ENCODE measurements at places on chromosomes 4 and X.

DNA sequence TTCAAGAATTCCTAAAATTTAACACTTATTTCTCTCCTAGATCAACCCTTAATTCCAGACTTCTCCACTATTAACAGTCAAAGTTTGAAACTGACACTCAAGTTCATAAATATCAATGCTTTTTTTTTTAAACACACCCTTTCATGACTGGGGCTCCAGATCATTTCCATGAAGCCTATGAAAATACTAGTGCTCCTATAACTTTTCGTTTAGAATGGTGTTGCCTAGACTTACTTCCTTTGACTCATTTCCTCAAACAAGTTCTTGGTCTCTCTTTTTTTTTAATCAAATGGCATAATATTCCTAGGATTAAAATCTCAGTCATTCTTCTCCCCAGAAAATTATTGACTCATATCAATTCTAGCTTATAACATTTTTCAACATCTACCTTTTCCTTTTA lies 13.1 kb downstream of the ZMAT1 start:
- no peak for DNase-seq

- DNase-seq: no peak
Observed at GRCh38 chr4:6983544-6984142, 59.5 kb upstream of the TADA2B start.

- DNase-seq: no peak
Observed at GRCh38 chr4:2324891-2325290, 63.0 kb upstream of the MXD4 start.

DNA sequence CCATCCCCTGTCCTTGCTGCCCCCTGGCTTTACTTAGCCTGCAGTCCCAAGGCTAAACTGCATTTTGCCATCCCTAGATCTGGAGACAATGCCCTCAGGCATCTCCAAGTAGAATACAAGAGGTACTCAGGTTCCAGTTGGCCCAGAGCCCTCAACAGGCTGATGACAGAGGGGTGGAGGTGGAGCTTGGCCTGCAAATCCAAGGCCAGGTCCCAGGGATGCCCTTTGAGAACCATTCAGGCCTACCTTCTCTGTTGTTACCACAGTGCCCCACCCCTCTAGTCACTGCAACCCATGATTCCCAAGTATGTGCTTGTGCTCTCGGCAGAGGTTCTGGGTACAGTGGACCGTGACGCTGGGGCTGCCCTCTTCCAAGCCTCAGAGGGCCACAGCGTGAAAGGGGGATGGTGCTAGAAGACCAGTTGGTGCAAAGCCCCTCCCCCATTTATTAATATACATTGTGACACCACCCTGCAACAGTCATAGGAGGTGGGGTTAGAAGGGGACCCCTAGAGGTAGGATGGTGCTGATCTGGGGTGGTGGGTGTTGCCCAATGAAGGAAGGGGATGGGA lies 6.4 kb upstream of the UBA1 start:
- DNase-seq: no peak

DNA sequence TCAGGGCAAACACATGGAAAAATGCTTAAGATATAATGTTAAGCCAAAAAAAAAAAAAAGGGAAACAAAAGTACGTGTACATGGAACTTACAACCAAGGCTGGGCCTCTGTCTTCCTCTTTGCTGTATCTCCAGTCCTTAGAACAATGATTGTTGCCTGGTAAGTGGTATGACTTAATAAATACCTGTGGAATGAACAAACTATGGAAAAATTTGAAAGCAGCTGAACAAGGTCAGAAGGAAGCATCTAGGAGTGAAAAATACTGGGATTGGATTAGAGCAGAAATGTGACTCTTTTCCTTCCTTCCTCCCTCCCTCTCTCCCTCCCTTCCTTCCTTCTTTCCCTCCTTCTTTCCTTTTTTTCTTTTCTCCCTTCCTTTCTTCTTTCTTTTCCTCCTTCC lies 54.2 kb upstream of the SMIM10 start:
- DNase-seq: no peak

DNA sequence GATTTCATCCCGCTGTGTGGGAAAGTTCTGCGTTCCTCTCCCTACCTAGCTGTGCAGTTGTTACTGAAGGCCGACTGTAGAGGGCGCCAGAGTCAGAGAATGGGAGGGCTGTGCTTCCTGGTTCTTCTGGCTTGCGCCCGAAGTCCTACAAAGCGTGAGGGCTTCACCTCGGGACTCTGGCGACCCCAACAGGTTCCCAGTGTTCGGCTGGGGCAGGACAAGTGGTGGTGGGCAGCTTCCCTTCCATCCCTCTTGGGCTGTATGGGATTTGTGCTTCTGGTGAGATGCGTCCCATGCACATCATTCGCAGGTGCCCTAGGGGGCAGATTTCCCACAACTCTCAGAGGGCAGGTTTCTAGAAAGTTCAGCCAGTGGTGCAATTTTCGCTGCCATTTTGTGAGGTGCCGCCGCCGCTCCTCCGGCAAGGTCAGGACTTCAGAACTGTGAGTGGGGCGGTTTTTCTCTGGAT lies 27.3 kb downstream of the CT45A1 start:
- DNase-seq: peak; percentile 61

DNA sequence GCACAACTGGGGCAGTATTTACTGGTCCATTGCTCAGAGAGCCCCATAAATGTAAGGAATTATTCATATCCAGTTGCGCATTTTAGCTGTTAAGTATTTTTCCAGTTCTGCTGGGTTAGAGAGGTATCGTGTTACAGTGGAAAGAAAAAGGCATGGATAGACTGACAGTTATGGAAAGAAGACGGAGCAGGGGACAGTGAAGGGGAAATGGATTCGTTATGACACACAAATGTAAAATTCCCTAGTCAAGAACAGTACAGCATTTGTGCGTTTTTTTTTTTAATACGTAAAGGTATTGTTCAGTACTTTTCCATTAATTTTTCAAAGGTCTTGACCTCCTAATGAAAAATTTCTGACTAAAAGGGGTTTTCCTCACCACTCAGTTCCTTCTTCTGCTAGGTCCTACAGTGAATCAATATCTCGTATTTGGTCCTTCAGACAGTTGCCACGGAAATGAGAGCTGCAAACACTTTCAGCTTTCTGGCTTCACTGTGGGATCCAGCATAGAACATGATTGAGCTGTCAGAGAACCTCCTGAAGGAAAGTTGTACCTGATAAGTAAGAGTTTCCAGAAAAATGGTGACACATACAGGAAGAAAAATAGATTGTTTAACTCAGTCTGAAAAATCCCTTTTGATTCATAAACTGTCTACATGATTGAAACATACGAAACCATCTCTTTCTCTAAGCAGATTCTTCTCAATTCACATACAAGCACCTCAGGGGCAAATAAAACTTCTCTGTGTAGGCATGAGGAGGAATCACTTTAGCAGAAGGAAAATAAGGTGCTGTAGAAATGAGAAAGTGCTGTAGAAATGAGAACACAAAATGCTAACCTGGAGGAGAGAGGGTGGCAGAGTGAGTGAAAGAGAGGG lies 21.8 kb upstream of the BBS12 start:
- DNase-seq: no peak

DNA sequence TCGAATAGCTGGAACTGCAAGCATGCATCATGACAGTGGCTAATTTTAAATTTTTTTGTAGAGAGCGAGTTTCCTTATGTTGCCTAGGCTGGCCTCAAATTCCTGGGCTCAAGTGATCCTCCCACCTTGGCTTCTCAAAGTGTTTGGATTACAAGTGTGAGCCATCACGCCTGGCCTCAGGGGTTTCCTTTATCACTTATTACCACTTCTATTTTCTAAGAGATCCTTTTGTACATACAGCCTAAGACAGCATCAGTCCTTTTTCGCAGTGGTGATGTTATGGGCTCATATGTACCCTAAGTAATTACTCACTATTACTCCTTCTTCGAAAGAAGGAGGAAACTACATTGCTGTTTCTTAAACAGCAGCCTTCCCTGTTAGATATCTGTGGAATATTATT lies 54.1 kb upstream of the CDKN2AIP start:
- DNase-seq: no peak

- DNase-seq: no peak
Observed at GRCh38 chr4:4439782-4440181, 52.9 kb downstream of the NSG1 start.

DNA sequence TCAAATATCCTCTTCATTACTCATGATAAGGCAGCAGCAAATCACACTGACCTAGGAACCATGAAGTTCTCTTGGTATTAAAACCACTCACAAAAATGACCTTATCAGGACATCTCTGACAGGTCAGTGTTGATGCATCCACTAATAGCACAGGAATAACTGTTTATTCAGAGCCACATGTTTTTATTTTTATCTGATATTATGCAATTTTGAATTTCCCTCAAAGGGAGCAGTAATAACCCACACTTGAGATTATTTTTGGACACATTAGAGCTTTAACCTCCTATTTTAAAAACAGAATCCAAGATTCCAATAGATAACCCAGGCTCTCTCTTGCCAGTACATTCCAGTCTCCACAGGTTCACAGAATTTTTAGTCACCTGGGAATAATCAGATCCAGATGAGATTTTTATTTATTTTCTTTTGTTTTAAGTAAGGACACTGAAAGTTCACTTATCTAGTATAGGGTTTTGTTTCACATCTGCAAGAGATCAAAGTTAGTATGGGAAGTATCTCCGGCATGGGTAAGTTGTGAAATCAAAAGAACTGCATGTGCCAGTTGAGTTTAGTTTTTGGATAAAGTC lies 36.3 kb upstream of the MYOZ2 start:
- DNase-seq: no peak

- no peak for DNase-seq
Observed at GRCh38 chr4:119321921-119322687, at the start of gene FABP2. FABP2 (minus strand) TSS chr4:119322138; CDS start chr4:119322102, 36 bp downstream.

GRCh38 chr4:70902577-70903290 lies 565 bp downstream of the MOB1B start:
- peak; percentile 72 for DNase-seq

GRCh38 chr4:158788516-158788915 lies 19.7 kb downstream of the FNIP2 start:
- no peak for DNase-seq

- no peak for DNase-seq
Observed at GRCh38 chrX:134718105-134718965, 60.1 kb upstream of the PLAC1 start.

GRCh38 chrX:44585866-44586265 lies 43.2 kb upstream of the FUNDC1 start:
- DNase-seq: no peak

GRCh38 chr4:25330905-25331808 lies 18.6 kb downstream of the ZCCHC4 start:
- peak; percentile 31 for DNase-seq

- no peak for DNase-seq
Observed at GRCh38 chr4:54255881-54256280, 26.8 kb downstream of the PDGFRA start.

- no peak for DNase-seq
Observed at GRCh38 chrX:27694667-27695066, 104.5 kb downstream of the DCAF8L2 start.

- DNase-seq: no peak
Observed at GRCh38 chrX:44731160-44731559, 112.7 kb upstream of the DUSP21 start.

DNA sequence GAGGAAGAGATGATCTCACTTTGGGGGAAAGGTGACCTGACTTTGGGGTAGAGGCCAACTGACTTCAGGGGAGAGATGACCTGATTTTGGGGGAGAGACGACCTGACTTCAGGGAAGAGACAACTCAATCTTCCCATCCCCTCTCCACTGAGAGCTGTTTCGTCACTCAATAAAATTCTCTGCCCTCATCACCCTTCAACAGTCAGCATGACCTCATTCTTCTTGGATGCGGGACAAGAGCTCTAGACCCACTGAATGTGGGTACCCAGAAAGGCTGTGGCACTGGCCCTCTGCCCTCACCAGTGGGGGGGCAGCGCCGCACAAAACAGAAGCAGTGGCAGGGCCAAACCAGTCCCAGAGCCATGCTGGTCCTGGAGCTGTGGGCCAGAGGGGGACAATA lies 34.6 kb downstream of the ATXN3L start:
- DNase-seq: no peak

- DNase-seq: no peak
Observed at GRCh38 chrX:132508834-132509233, 20.0 kb upstream of the MBNL3 start.

- no peak for DNase-seq
Observed at GRCh38 chr4:90184560-90184959, 57.4 kb downstream of the CCSER1 start.

Data from GM13976 (cell line).